ENCODE measurements at places on chromosomes 2 and 18.
A peak's percentile ranks its signal among the peaks of the same experiment; 100 is the strongest.

DNA sequence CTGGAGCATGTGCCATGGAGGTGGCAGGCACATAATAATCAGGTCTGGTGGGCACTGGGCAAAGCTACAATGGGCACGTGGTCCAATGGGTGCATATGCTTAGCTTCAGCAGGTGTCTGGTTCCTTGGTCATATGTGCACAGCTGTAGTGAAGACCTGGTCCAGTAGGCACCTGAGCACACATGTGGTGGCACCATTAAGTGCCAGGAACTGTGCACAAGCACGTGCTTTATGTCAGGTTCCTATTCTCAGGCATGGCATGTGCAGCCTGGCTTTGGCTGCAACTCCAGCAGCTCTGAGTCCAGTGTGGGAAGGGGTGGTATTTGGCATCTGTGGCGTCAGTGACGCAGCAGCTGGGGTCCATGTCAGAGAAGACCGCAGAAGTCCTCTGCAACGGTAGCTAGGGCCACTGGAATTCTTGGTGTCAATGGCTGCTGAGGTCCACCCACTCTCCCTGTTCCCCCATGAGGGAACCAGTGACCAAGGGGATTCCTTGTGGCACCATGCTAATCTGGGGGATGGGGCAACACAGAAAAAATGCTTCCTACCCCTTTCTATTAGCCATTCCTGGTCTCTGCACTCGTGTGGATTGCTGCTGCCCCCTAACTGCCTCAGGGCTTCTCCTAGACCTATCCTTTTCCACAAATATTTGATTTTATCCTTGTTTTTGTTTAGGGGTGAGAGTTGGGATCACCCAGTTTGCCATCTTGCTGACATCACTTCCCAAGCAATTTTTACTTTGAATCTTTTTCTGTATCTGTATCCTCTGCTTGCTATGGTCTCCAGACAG is 262.9 kb upstream of the MAP2 start:
- DNase-seq, result no peak

- no peak for DNase-seq
Observed at GRCh38 chr2:73614105-73614504, 28.1 kb downstream of the NAT8 start.

- no peak for DNase-seq
Observed at GRCh38 chr2:217654168-217654567, 348.6 kb downstream of the TNS1 start.

GRCh38 chr2:98883780-98884211 is 52.2 kb downstream of the CRACDL start:
- no peak for DNase-seq

DNA sequence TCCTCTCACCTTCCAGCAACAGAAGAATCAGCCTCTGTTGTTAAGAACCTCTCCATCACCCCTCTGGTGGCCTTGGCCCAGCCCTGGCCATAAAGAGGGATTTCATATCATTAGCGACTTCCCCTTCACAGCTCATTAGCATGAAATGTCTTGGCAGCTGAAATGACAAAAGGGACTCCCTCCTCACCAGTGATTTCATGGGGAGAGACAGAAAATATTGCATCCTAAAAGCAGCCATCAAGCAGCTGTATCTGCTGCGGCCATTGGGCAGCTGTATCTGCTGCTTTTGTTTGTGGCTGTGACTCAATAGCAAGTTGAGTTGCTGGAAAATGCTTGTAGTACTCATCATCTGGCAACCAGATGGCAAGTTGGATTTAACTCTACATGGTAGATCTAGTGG is 105.9 kb upstream of the RMDN2 start:
- peak; percentile 78 for DNase-seq

DNA sequence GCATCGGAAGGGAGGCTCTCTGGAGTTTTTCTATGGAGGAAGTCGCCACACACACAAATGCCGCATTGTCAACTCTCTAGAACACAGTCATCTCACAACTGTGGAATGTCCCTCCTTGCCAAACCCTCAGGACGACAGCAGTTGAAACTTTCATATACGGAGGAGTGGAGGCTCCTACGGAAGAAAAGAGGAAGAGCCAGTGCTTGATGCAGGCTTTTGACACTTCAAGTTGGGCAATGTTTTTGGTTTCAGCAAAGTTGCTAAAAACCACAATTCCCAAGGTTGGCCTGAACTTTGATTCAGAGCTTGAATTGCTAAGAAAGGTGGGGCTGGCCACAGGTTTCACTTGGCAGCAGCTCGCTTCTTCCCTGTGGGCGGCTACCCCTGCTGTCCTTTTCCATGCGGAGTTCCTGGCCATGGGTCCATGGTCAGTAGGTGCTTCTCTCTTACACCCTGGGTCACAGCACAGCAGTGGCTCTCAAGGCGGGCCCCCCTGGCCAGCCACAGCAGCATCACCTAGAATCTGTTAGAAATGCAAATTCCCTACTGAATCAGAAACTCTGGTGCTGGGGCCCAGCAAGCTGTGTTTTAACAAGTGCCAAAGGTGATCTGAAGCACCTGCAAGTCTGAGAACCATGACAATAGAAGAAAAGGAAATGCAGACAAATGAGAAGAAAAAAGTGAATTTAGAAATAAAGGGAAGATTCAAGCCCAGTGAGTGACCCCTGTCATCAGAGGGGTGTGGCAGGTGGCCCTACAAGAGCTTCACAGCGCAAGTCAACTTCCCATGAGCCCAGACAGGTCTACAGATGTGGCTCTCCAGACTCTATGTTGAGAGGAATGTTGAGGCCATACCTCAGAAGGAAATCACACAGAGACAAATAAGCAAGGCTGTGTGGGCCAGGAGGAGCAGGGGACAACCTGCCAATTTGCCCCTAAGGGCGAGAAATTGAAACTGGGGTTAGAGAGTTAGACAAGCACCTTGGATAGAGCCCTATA is 856.4 kb downstream of the RNF144A start:
- DNase-seq, result peak; percentile 39

DNA sequence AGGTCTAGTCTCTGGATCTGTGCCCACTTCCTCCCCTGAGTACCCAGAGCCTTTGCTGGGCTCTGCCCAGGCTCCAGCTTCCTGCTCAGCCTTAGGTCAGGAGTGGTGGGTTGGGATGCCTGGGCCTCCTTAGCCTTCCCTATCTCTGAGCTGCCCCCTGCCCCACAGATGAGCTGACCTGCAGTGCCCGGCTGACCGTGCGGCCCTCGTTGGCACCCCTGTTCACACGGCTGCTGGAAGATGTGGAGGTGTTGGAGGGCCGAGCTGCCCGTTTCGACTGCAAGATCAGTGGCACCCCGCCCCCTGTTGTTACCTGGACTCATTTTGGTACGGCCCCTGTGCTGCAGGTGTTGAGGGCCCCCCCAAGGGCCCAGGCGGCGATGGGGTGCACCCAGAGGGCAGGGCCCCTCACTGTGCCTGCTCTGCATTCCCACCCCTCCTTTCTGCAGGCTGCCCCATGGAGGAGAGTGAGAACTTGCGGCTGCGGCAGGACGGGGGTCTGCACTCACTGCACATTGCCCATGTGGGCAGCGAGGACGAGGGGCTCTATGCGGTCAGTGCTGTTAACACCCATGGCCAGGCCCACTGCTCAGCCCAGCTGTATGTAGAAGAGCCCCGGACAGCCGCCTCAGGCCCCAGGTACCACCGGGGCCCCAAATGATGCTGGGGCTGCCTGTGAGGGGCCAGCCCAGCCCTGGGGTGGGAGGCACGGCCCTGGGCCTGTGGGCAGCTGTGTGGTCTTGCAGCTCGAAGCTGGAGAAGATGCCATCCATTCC is 30.1 kb upstream of the GMPPA start:
- no peak for DNase-seq
